ENCODE measurements at places on chromosomes 7 and 10.

GRCh38 chr7:75655536-75655935 is 83.2 kb downstream of the HIP1 start:
- DNase-seq = no peak

GRCh38 chr10:73937333-73938043 is 26.6 kb downstream of the PLAU start:
- DNase-seq = no peak

DNA sequence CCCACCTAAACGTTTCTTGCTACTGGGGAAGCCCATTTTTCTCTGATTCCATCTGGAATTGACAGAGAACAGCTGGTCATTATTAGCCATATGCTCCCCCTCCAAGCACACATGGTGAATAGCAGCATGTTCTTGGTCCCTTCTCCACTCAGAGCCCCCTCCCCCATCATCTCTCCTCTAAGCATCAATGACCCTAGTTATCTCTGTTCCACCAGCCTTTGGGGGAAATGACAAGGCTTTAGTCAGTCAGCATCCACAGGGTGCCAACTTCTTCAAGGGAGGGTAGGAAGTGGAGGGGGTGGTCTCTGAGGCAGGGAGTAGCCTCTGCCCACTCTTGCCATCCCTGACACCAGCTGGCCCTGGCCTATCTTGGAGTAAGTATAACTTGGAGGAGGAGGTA is 163.1 kb downstream of the UBE2H start:
- DNase-seq = no peak

DNA sequence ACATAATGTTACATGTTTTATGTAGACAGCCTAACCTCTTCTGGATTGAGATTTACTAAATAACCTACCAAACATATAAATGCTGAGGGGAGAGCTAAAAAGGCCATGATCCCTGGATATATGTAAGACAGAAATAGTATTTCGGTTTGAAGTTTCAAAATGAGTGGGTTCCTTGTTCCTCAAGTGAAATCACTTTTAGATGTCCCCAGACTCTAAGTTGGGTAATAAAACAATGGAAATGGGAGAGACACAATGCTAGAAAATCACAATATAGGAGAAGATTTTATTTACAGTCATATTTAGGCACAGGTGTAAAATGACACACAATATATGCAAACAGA is 56.5 kb downstream of the SHTN1 start:
- no peak for DNase-seq

DNA sequence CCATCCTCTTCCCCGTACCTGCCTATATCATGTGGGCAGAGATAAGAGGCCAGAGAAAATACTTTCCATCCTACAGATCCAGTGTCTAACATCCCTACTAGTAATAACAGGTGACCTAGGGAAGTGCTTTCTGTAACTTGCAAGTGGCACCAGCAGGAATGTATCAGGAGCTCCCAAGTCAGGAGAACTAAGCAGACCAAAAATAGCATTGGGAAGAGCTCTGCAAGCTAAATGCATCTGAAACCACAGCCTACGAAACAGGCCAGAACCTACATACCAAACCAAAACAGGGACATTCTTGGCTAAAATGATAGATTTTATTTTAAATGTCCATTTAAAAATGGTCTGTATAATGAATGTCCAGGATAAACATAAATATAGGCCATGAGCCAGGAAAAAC is 680.8 kb downstream of the PHTF2 start:
- no peak for DNase-seq

- no peak for DNase-seq
Measured at GRCh38 chr7:142899661-142900060, 14.1 kb upstream of the TRPV6 start.

GRCh38 chr7:110017405-110017804 is 1073.5 kb upstream of the LRRN3 start:
- DNase-seq = no peak

DNA sequence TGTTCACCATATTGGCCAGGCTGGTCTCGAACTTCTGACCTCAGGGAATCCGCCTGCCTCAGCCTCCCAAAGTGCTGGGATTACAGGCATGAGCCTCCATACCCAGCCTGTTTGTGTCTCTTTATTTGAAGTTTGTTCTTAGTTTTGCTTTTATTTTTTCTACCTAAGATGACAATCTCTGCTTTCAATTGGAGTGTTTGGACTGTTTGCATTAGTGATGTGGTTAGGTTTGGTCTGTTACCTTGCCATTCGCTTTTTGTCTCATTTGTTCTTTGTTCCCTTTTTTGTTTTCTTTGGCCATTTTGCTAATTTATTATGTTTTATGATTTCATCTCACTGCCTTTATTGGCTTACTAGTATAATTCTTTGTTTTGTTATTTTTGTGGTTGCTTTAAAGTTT is 62.6 kb downstream of the ADCY1 start:
- no peak for DNase-seq

GRCh38 chr10:6847561-6847960 is 267.5 kb upstream of the PRKCQ start:
- no peak for DNase-seq

DNA sequence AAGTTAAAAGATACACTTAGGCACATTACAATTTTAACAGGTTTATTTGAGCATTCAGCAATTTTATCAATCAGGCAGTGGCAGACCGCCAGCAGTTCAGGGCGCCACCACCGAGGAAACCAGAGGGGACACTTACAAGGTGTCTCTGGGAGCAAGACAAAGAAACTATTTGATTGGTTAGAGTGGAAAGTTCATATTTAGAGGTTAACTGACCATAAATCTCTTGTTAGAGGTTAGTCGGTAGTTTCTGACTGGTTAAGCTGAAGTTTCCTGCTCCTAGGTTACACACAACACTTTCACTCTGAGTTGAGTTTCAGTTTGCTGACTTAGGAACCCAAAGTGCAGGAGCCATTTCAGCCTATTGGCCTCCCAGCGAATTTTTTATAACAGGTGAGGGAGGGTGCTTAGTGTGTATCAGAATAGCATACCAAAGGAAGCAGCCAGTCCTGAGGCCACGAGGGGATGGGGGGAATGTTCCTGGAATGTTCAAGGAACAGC is 10.8 kb upstream of the PVRIG start:
- peak; percentile 32 for DNase-seq

DNA sequence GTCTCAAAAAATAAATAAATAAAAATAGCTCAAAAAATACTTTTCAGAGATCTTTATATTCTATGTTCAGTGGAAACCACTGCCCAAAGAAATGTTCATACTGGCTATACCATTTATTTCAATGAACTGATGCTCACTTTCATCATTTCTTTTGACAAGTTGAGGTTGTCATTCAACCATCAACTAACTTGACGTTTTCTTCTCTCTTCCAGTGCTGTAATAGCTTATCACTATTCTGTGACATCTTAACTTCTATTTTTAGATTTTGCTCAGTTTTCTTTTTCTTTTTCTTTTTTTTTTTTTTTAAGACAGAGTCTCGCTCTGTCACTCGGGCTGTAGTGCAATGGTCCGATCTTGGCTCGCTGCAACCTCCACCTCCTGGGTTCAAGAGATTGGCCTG is 8.7 kb upstream of the CTAGE4 start:
- DNase-seq = no peak

DNA sequence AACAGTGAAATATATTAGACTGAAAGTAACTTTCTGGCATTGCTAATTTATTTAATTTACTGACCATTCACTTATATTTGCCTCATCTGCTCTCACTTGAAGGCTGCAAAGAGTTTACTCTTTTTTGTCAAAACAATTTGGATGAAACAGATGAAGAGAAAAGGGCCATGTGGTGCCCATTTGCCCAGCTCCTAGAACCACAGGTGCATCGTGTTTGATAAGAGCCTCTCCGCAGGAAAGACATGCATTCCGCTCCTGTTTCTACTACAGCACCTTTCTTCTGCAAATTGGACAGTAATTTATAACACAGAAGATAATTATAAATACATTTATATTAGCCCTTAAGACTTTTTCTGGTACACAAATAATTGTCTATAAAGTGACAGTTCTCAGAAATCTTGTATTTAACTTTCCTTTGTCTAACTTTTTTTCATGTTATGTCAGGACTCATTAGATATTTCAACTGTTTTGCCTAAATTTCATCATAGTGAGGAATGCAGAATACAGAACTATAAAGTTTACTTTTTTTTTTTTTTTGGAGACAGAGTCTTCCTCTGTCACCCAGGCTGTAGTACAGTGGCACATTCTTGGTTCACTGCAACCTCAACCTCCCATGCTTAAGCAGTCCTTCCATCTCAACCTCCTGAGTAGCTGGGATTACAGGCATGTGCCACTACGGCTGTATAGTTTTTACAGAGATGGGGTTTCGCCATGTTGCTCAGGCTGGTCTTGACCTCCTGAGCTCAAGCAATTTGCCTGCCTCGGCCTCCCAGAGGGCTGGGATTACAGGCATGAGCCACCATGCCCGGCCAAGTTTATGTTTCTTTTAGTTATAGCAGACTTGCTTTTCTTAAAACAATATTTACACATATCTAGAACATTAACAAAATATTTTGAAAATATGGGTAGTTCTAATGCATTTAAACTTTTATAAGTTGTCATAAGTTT is 869 bp downstream of the LAMB4 start:
- no peak for DNase-seq

DNA sequence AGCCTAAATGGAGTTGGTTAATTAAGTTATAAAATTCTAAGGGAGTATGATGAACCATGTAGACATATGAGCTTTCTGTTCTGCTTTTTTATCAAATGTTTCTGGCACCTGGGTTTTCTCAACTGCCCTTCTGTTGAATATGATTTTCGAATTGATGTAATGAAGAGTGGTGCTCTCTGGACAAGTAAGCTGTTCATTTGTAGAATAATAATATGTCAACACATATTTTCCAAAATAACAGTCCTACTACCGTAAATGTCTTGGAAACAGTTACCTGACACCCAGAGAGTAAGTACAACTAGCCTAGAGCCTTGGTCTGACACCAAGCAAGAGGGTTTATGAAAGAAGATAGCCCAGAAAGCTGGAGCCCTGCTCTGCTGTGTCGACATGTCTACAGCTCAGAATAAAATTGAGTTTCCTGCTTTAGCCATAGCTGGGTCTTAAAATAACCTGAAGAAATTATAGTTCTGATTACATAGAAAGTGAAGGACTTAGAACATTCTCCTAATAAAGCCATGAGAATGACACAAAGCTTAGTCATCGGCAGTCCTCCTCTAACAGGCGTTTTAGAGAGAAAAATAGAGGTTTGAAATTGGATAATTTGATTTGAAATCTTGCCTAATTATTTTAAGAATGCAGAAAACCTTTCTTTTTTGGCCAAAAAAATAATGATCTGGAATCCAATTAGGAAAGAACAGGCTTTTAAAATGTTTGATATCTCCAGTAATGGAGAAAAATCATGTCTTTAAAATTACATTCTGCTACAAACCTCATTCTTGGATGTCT is 25.1 kb downstream of the HDAC9 start:
- no peak for DNase-seq

GRCh38 chr7:106609416-106609815 is 51.5 kb downstream of the CCDC71L start:
- no peak for DNase-seq

- no peak for DNase-seq
Measured at GRCh38 chr7:158112571-158113320, 474.9 kb downstream of the PTPRN2 start.

DNA sequence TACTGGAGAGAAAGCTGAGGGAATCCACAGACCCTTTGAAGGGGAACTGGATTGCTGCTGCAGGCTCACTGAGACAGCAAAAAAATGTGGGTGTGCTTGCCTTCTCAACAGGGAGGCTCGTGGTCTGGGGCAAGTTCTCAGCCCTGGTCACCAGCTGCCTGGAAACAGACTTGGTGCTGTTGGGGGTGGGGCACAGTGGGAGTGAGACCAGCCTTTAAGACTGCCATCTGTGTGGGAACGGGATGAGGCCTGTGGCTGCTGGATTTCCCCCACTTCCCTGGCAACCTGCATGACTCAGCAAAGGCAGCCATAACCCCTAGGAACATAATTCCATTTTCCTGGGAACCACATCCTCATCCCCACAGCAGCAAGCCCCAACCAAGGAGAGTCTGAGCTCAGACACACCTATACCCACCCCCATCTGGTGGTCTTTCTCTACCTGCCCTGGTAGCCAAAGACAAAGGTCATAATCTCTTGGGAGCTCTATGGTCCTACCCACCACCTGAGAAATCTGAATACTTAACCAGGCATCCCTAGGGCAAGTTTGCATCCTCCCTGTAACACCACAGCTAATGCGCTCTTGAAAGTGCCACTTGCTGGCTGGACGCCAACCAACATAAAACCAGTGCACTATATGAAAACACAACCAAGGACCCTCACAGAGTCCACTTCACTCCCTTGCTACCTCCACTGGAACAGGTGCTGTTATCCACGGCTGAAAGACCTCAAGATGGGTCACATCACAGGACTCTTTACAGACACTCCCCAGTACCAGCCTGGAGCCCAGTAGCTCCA is 45.0 kb upstream of the TFEC start:
- no peak for DNase-seq

DNA sequence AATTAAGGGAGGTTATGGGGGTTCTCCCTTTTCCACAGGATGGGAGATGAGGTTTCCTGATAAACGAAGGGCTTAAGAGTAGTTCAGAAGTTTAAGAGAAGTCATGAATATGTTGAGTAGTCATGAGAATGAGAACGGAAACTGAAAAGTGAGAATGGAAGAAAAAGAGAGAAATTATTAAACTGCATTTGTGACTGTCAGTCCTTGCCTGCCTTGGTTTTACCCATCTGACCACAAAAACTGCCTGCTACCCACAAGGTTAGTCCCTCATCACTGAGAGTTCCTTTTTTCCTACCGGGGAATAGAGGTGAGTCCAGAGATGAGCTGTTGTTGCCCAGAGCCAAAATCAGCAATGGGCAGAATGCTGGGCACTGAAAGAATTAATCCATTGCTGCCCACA is 174.1 kb upstream of the BET1 start:
- DNase-seq = no peak

DNA sequence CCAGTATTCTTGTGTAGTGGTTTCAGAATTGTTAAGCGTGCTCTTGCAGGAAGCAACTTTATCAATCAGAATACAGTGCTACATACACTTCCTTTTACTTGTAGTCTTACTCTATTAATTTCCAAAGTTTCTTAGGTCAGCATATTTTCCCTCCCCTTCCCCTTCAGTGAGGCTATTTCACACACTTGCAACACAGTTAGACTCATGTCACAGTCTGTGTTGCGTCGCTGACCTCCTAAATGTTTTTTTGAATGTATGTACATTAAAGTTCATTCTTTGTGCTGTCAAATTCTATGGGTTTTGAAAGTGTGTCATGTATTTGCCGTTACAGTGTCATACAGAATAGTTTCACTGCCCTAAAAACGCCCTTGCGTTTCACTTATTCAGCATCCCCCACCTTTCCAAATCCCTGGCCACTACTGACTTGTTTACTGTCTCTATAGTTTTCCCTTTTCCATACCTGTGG is 5.4 kb upstream of the HKDC1 start:
- DNase-seq = no peak

GRCh38 chr7:122595885-122596284 is 103.0 kb downstream of the RNF133 start:
- no peak for DNase-seq

- DNase-seq = no peak
Measured at GRCh38 chr10:131049016-131049415, 262.5 kb downstream of the TCERG1L start.

DNA sequence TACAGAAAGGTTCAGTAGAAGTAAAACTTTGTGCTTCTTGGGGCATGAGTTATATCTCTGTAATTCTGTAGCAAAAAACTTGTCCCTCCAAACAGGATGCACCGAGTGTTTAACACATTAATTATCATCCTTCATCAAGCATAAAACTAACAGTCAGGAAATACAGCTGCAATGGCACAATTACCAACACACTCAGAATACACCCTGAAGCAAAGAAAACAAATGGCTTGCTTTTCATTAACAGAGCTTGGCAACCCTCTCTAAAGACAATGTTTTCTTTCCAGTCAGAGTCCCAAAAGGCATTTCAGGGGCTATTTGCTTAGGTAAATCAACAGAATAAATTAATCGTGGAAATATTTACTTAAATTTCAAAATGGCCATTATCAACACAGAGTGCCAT is 107.7 kb downstream of the ICA1 start:
- no peak for DNase-seq

Data from CD4-positive, alpha-beta T cell treated with Interleukin-6 at 100 ng/mL for 8 hours (primary cell).